ENCODE measurements at places on chromosomes 4 and X. TPM values are rescaled to one million over a fixed set of nuclear protein-coding genes. Genes with fewer than 3 reads are reported as not detected.

FSTL5 gene
- polyA plus RNA-seq = 0.01 TPM

DNA sequence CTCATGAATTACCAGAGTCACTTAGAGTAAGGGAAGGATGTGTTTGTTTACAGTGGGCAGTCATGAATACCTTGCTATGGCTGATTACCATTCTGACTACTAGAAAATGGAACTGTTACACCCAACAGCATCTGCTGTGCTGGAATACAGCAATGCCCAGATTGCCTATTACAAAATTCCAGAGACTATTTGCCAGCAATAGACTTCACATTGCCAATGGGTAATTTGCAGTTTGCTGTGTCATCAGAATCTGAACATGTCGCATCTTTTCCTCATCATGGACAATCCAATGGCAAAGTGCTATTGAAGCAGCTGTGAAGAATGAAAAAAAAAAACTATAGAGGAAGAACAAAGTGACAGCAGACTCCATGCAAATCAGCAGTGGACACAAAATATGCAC lies 356.6 kb downstream of the CXXC4 start:
- DNase-seq = no peak

DNA sequence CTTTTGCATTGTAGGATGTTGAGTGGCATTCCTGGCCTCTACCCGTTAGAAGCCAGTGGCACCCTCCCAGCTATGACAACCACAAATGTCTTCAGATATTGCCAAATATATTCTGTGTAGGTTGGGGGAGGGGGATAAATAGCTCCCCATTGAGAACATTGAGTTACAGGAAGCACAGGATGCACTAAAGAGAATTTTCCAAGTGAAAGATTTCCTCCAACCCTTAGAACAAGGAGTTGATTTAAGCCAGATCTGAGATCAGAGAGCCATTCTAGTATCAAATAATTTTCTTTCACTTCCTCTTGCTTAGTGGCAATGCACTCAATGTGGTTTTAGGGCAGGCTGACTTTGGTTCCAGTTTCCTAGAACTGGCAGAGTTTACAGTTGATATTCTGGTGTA lies 436.6 kb downstream of the C4orf33 start:
- no peak for DNase-seq

GRCh38 chr4:142350871-142351270 lies 495.2 kb downstream of the INPP4B start:
- no peak for DNase-seq

DNA sequence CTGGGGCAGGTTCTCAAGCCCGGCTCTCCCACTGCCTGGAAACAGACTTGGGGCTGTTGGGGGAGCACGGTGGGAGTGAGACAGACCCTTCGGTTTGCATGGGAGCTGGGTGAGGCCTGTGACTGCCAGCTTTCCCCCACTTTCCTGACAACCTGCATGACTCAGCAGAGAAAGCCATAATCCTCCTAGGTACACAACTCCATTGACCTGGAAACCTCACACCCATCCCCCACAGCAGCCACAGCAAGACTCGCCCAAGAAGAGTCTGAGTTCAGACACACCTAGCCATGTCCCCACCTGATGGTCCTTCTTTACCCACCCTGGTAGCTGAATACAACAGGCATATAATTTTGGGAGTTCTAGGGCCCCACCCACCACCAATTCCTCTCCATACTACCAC lies 57.6 kb upstream of the UBQLN2 start:
- DNase-seq = no peak
